ENCODE measurements at places on chromosomes 13 and 19.

GRCh38 chr19:40542202-40542859 lies 34.3 kb upstream of the SHKBP1 start:
- no peak for DNase-seq

DNA sequence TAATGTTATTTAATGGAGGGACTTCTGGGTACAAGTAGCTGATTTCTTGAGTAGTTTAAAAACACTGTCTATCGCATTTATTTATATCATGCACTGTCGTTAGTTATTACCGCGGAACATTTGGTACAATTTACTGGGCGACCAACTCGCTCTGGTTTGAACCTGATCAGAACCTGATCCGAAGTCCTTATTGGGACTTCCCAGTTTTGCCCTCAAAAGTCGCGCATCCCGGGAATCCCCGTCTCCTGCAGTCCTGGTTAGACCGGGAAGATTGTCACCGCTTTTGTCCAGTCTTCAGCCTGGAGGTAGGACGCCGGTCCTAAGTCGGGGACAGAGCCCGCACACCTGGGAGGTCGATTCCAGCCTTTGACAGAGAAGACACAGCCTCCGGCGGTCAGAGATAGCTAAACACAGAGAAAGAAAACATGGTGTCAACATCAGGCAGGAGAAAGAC lies 694 bp downstream of the CLN5 start:
- DNase-seq, result no peak

DNA sequence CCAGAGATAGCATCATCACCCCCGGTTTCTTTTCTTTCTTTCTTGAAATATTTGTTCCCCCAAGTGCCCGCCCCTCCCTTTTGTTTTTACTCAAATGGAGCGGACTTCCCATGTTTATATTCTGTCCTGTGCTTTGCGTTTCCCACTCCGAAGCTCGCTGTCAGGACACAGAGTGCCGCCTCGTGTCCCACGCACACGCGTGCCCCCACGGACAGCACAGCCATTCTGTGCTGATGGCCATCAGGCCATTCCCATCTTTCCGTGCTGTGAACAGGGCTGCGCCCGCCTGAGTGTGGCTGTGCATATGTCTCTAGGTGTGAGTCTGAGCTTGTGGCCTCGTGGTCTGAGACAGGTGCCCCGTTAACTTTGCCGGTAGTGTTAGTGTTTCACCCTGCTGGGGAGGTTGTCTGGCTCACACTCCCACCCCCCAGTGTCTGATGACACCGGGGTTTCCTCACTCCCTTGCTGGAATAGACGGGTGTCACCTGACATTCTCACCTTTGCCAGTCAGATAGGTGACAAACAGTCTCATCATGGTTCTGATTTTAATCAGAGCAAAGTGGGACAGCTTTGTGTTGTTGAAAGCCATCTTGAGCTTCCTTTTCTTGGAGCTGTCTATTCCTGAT lies 6.9 kb downstream of the PAK4 start:
- no peak for DNase-seq

DNA sequence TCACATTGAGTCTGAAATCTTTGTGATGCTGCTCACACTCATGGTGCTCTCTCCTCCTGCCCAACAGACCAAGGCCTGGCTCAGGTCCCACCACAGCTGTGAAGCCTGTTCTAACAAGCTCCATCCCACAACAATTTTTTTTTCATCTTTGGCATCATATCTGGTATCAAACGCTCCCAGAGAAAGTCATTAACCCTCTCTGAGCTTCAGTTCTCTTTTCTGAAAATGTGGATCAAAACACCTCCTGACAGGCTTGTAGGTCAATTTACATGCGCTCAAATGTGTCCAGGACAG lies 224.4 kb downstream of the LACC1 start:
- no peak for DNase-seq

DNA sequence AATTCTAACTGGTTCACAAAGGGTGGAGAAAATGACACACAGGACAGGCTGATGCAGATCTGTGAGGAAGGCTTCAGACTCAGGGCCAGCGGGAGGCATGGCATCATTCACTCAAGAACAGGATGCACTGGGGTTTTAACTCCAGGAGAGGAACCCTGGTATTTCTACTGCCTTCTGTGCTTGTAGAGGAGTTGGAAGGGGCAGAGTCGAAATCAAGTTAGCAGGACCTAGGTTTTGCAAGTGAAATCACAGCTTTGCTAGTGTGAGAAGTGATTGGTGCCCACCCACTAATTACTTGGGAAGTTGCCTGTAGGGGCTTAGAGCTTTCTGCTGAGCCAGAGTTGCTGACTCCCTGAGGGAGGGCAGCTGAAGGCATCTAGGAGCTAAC lies 92.7 kb downstream of the AKAP11 start:
- no peak for DNase-seq

GRCh38 chr19:45492137-45492626 lies 4.7 kb downstream of the RTN2 start:
- no peak for DNase-seq

GRCh38 chr19:15525291-15525690 lies 17.0 kb downstream of the CYP4F22 start:
- no peak for DNase-seq
